GM12865 (cell line): ENCODE measurements at places on chromosomes 6 and 20.
A peak's percentile ranks its signal among the peaks of the same experiment; 100 is the strongest.

DNA sequence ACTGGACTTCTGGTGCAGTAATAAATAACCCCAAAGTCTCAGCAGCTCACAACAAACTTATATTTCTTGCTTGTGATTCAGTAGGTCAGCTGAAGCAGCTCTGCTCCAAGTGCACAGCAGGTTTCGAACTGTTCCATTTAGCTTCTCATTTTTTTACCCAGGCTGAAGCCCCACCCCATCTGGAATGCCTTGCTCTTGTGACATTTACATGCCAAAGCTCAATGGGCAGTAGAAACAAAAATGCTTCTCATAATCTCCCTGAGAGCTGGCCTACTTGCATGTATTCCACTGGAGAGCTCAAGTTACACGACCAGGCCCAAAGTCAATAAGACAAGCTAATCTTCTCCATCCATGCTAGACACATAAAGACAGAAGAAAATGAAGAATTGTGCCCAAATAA lies 165.2 kb downstream of the HAO1 start:
- no peak for DNase-seq

DNA sequence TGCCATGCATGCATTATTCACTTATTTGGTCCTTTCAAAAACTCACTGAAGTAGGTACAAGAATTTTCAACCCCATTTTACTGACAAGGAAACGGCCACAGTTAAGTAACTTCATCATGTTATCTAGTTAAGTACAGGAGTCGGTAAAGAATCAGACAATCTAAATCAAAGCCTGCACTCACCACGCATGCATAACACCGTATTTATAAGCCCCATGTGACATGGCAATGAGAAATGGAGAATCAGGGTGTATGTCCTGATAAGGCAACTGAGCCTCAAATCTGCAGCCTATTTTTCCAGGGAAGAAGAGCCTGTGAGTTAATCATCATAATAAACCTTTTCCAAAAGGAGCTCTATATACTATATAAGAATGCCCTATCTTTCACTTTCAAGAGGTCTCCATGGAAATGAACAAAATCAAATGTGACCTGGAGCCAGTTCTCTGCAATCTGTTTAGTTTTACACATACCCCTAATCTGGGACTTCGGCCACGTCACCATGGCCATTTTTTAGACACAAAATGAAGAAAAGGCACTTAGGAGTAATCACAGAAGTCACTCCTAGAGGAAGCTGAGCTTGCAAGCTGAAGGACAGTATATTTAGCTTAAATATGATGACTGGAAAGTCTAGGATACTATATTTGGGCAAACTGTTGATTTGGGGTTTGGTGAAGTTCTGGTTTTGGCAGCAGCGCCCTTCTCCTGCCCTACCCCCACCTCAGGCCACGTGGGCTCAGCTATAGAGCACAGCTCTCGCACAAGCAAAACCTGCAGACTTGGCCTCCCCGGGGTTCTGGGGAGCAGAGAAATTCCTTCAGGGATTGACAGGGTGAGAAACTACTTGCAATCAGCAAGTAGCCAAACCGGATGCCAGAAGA lies 19.2 kb downstream of the TRAM2 start:
- no peak for DNase-seq

- peak; percentile 14 for DNase-seq
Observed at GRCh38 chr6:143615785-143616184, 62.0 kb upstream of the PHACTR2 start.

- no peak for DNase-seq
Observed at GRCh38 chr6:158021814-158022748, 40.4 kb downstream of the SYNJ2 start.

DNA sequence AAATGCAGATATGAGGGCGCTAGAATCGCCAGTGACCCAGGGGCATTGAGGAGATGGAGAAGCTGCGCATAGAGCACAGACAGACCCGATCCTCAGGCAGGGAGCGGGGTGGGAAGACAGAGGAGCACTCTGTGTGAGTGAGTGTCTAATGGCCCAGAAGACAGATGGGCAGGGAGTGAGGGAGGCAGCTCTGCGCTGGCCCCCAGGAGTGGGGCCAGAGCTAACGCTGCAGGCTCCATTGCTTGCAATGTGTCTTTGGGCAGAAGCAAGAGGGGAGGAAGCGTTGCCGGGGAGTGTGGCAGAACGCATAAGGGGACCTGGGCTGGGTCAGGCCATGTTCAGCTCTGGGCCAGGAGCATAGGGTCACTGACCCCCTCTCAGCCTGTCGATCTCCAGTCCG lies 207.0 kb downstream of the TBXT start:
- no peak for DNase-seq
